ENCODE measurements at places on chromosomes 5 and 9.

DNA sequence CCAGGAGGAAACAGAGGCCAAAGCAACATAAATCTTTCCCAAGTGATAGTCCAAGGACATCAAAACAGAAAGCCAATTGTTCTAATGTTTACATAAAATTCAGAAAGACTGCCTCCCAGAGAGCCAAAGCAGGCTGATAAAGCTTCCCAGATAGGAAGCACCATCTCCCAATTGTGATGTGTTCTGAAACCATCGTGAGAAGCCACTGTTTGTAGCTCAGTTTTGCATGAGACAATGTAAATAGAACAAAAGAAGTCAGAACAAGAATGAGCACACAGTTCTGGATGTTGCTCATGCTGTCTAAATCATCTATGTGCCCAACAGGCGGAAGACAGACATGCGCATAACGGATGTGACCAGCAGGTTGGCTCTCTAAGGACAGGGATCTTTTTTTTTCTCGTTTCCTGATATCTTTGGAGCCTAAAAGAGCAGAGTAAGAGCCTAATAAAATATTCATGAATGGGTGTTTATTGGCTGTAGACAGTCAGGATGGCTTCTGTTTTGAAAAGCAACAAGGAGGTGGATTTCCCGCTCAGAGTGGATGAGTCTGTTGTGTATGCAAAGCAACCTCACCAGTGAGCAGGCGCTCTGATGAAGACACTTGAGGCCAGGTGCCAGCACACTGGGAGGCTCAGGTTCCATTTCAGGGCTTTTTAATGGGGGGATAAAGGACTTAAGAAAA lies 113.6 kb downstream of the GNA14 start:
- DNase-seq: no peak

- DNase-seq: no peak
Observed at GRCh38 chr5:20347334-20347733, 359.3 kb upstream of the CDH18 start.

DNA sequence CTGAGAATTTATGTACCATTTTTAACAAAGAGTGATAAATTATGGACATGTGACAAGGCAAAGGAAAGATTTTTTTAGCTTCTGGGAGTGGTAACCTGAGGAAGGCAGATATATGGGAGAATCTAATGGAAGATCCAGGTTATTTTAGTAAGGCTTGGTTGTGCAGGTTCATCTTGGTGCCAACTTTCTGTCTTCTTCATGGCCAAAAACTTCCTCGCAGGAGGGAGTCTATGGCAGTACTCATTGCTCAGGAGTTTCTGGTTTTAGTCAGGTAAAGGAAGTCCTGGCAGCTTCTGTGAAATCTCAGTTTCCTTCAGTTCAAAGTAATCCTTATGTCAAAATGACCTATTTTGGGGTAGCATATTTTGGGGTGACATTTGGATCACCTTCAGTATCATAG lies 248.3 kb upstream of the KCNN2 start:
- DNase-seq: no peak

DNA sequence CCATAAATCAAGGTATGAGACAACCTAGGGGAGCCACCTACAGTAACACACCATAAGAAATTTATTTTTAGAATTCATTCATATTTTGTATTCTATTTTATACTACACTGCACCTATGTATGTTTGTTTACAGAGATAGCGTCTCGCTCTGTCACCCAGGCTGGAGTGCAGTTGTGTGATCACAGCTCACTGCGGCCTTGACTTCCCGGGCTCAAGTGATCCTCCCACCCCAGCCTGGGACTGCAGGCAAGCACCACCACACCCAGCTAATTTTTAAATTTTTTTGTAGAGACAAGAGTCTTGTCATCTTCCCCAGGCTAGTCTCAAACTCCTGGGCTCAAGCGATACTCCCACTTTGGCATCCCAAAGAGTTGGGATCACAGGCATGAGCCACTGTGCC lies 25.4 kb downstream of the MAPKAP1 start:
- DNase-seq: no peak

- DNase-seq: no peak
Observed at GRCh38 chr5:57042524-57042931, 90.6 kb upstream of the MIER3 start.

- peak; percentile 59 for DNase-seq
Observed at GRCh38 chr5:143404416-143405062, 1.1 kb upstream of the NR3C1 start.

- DNase-seq: peak; percentile 16
Observed at GRCh38 chr5:145834917-145835847, at the start of gene PRELID2. TSS of gene PRELID2 (minus strand) at chr5:145835342. CDS start at chr5:145835251, 91 bp downstream.

GRCh38 chr5:101866473-101866872 lies 429.6 kb downstream of the SLCO4C1 start:
- no peak for DNase-seq

DNA sequence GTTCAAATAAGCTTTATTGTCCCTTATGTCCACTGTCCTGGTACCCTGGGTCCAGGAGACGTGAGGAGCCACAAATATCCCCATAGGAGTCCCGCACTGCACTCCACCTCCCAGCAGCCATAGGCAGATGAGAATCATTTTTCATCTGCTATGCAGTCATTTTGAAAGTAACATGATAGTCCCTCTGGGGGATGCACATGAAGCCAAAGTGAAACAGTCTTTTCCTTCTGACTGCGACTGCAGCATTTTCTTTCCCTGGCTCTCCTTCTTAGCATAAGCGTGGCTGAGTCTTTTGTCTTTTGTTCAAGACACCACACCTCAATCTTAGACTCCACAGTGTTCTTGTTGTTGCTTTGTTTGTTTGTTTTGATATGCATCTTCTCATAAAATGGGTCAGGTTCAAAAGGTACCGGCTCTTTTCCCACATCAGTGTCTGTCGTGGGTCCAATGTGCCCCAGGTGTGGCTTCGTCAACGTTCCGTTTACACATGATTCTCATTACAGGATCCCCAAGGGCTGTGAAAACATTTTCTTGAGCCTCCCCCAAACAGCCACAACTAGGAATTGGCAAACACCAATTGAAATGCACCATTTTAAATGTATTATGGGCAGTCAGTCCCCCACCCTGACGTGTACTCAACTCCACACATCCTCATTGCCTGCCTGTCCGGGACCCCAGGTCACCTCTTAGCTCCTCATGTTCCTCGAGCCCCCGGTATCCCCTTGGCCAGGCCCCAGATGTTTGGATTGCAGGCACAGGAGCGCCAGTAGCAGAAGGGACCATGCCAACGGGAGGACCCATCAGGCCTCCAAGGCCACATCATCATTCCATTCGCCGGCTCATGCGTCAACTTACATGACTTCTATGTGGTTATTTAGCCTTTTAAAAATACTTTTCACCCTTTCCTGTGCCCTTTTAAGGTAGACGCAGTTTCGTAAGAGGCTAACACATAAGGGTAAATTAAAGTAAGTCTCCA lies 237.8 kb upstream of the DAPK1 start:
- DNase-seq: no peak

DNA sequence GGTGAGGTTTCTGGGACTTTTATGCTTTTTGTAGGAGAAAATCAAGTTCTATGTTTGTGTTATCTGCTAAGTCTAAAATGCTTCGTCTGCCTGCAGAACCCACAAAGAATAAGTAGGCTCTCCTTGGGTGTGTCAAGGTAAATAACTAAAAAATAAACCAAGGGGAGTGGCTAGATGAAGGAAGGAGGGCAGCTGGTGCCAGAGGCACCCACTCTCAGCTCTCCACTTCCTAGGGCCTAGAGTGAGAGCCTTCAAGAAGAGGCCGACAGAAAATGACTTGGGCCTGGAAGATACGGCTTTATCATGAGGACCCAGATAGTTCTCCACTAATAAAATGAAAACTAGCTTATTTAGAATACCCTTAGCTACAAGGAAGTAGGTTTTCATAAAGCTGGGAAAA lies 147.4 kb downstream of the CDK5RAP2 start:
- no peak for DNase-seq

- DNase-seq: no peak
Observed at GRCh38 chr9:128887914-128888350, 6.0 kb downstream of the LRRC8A start.

GRCh38 chr5:20359377-20359776 lies 371.4 kb upstream of the CDH18 start:
- no peak for DNase-seq
